ENCODE measurements at places on chromosomes 11 and 22.

- DNase-seq = no peak
Observed at GRCh38 chr11:30310623-30311022, 12.3 kb upstream of the ARL14EP start.

GRCh38 chr11:122664188-122664587 is 8.7 kb downstream of the UBASH3B start:
- DNase-seq = no peak

DNA sequence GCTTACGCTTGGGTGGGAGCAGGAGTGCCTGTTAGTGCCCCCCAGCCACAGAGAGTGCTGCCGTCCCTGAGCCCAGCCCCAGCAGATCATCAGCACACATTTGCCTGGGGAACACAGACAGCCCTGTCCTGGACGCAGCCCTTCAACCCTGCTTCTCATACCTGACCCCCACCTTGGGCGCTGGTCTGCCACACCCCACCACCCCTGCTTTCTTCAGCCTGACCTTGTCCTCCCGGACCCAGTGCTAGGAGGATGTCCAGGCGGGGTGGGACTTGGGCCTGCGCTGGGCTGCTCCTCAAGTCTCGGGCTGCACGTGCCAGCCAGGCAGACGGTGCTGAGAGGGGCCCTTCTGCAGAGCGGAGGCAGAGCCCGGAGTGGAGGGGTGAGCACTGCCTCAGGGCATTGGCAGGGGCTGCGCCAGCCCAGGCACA is 119.2 kb downstream of the KCNQ1OT1 start:
- DNase-seq = peak; percentile 18

DNA sequence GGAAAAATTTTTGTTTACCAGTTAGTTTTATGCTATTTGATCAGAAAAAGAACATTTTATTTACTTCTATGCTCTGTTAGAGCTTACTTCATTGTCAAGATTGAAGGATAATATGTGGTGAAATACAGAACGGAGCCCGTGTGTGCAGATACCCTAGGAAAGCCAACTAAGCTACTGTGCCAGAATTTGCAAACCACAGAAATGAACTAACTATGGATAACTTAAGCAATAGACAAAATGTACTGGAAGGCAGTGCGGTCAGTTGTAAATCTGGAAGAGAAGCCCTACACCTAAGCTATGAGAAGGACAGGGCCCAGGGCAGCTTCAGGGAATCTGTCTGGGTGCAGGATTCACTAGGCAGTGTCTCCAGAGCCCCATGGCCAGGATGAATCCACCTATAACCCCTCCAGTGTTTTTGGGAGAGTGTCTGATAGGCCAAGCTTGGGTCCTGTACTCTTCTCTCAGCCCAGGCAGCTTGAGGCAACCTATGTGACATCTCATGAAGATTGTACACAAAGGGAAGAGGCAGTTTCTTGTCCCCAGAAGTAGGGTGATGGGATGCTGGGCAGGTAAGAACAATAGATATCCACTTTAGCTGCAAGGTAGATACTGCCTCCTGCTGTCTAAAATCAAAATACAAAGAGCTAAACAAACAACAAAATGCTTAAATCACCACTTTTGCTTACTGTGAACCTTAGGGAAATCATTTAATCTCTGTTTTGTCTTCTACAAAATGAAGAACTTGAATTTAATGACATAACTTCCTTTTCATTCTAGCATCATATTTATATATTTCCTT is 12.1 kb downstream of the MMP7 start:
- no peak for DNase-seq

DNA sequence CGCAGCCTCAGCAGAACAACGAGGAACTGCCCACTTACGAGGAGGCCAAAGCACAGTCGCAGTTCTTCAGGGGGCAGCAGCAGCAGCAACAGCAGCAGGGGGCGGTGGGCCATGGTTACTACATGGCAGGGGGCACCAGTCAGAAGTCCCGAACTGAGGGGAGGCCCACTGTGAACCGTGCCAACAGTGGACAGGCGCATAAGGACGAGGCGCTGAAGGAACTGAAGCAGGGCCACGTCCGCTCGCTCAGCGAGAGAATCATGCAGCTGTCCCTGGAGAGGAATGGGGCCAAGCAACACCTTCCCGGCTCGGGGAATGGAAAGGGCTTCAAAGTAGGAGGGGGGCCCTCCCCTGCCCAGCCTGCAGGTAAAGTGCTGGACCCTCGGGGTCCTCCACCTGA is 31.6 kb downstream of the AMOTL1 start:
- no peak for DNase-seq

- no peak for DNase-seq
Observed at GRCh38 chr11:92495107-92495793, 270.6 kb downstream of the FAT3 start.

DNA sequence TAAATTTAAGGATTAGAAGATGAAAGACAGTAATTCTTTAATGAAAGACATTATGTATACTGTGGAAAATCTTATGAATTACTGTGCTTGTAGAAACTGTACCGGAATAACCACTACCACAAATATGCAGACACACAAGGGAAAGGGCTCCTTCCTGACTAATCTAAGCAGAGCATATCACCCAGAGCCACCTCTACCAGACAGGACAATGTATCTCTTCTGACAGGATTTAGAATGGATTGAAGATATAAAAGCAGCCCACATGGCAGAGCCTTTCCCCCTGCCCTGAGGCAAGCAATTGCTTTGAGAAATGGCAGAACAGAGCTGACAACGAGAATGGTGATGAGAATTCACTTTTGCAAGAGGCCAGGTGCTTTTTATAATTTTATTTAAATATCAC is 144.1 kb downstream of the NOX4 start:
- DNase-seq = no peak

- DNase-seq = no peak
Observed at GRCh38 chr22:32175683-32176644, 16.9 kb upstream of the C22orf42 start.

Data from activated T-cell treated with anti-CD3 and anti-CD28 coated beads, Interleukin-2, amount 50 U/mL, for 24 hours (primary cell).